Renal cortex interstitium (tissue), 15 donors: ENCODE measurements at places on chromosomes 3 and 15. TPM values are rescaled to one million over a fixed set of nuclear protein-coding genes. Genes with fewer than 3 reads are reported as not detected.

IGSF10 gene
- 2.5 TPM for polyA plus RNA-seq

IP6K2 gene
- 201 TPM for polyA plus RNA-seq

DPPA2 gene
- 0.90 TPM for polyA plus RNA-seq

CRABP1 gene
- polyA plus RNA-seq = 35.2 TPM

CD200 gene
- polyA plus RNA-seq = 34.8 TPM

BOC gene
- polyA plus RNA-seq = 31.4 TPM

PIGZ gene
- 0.96 TPM for polyA plus RNA-seq

PCOLCE2 gene
- polyA plus RNA-seq = 7.7 TPM

GREM1 gene
- 0.20 TPM for polyA plus RNA-seq

- DNase-seq = peak; percentile 14
Measured at GRCh38 chr3:152474585-152474984, 205.9 kb downstream of the MBNL1 start.

DNA sequence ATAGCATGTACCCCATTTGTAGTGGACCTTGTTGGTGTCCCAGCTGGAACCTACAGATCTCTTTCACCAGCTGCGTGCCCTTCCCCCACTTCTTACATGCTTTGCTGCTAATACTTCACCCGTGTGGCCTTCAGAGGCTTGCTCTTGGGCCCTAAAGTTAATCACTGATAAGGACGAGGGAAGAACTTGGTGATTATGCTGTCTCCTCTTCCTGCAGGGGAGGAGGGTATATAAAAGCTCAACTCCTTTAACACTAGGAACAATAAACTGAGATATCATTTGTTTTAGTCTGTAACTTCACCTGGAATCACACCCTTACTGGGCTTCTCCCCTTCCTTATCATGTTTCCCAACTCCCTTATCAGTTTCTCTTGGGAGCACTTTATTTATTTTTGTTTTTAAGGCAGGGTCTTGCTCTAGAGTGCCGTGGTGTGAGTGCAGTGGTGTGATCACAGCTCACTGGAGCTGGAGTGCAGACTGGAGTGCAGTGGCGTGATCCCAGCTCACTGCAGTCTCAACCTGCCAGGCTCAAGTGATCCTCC, 43.2 kb upstream of the PIK3R4 start:
- no peak for DNase-seq

- DNase-seq = no peak
Measured at GRCh38 chr15:99571299-99571698, 5.5 kb downstream of the MEF2A start.

DNA sequence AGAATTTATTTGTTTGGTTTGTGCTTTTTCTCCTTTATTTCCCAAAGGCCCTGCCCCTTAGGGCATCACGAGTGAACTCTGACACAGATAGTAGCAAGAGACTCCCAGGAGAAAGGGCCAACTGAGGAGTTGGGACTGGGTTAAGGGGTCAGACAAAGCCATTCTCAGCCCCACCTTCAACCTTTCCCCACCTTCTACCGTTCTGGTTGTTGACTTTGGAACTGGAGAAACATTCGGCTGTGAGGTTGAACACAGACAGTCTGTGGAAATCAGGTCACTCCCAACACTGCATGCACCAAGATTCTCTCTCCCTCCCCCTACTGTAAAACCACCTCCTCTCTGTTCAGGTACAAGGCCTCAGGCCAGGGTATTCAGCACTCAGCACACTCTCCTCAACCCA, 3.9 kb upstream of the BDH1 start:
- DNase-seq = no peak

DNA sequence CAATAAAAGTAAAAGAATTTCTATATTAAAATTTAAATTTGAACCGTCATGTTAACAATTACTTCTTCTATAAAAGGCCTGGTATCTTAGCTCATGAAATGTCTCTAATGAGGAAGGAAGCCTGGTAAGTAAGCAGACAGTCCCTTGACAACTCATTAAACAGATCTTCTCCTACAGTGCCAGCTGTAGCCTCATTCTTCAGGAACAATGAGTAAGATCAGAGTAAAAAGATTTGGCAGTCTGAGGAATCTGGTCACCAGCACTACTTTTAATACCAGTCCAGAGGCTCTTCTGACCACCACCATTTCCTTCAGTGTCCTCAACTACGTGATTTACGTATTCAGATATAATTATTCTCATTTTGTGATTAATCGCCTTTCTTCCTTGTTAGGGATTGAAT, 955.0 kb upstream of the ALCAM start:
- DNase-seq = no peak

DNA sequence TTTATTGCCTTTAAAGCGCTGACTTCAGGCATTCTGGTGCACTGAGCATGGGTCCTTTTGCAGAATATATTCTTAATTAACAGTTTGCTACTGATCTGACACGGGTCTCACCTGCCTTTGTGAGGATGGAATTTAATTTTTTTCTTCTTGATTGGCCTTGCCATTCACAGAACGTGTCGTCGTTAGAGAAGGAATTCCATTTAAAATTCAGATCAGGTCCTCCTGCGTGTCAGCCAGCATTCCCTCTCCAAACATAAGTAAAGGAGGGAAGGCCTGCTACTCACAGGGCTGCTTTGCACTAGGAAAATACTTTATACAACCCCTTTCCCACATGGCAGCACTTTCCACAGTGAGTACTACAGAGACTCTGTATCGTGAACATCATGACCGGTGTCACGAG, 492.7 kb downstream of the NTRK3 start:
- no peak for DNase-seq

GRCh38 chr15:78909791-78910228, 35.0 kb downstream of the CTSH start:
- DNase-seq = no peak

DNA sequence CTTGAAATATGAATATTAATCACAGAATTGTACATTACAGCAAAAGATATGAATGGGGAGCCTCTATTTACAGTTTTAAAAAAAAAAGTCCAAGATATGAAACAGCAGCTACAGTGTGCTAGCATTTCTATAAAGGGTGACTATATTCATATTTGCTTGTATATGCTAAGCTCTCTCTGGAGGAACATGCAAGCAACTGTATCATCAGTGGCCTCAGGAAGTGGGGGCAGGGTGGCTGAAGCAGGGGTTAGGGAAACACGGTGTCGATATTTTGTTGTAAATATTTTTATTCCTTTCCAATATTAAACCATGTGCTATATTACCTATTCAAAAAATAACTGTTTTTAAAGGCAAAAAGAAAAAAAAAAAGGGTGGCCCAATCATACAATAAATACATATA, 2.3 kb downstream of the UACA start:
- DNase-seq = no peak

GRCh38 chr3:59908701-59909100, 858.9 kb upstream of the CFAP20DC start:
- DNase-seq = no peak

- DNase-seq = no peak
Measured at GRCh38 chr3:217948-218347, 21.4 kb downstream of the CHL1 start.

DNA sequence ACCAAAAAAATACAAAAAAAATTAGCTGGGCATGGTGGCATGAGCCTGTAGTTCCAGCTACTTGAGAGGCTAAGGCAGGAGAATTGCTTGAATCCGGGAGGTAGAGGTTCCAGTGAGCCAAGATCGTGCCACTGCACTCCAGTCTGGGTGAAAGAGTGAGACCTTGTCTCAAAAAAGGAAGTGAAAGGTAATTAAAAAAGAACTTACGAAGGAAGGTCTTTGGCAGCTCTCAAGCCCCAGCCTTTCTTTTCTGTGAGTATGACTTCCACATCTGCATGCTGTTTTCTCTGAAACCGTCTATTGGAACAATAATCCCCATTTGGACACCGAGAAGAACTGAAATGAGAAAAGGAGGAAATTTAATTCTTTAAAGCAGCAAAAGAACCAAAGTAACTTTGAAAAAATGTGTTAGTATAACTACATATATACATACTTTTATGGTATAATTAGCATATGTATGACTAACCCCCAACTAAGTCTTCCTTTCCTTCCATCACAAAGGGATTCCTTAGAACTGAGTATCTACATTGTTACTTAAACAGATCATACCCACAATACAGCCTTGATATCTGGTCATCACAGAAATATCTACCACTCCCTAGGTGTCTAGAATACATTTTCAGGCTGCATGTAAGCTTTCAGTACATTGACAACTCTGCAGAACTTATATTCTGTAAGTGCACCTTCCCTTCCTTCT, 50.1 kb downstream of the SETD2 start:
- no peak for DNase-seq

- DNase-seq = no peak
Measured at GRCh38 chr3:21216598-21216997, 534.4 kb downstream of the ZNF385D start.

- DNase-seq = no peak
Measured at GRCh38 chr3:48034000-48034516, 17.8 kb upstream of the MAP4 start.

DNA sequence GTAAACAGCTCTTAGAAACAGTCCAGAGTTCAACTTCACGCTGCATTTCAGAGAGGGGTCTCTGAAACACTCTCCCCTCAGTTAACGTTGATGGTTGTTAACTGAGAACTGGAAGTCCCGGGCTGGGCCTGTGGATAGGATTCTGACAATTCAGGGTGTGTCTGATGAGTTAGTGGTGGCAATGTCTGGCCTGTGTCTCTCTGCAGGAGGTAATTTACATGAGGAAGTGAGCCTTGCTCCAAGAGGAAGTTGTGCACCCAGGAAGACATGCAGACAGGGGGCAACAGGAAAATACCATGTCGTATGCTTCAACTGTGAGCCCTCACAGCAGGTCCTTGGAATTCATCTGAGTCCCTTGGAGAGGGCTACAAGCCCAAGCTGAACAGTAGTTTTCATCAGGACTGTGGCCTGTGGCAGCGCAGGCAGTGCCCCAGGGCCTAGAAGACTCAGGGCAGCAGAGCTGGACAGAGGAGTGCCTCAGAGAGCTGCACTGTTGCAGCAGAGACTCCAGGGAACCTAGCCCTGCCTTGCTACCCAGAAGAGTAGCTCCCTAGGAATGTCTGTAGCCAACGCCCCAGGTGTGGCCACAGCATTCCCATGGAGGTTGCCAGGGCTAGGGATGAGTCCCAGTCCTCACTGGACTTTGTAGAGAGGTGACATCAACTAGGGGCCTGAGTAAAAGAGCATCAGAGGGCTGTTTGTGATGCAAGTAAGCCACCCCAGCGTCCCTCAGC, 104.6 kb upstream of the SELENOK start:
- DNase-seq = no peak

DNA sequence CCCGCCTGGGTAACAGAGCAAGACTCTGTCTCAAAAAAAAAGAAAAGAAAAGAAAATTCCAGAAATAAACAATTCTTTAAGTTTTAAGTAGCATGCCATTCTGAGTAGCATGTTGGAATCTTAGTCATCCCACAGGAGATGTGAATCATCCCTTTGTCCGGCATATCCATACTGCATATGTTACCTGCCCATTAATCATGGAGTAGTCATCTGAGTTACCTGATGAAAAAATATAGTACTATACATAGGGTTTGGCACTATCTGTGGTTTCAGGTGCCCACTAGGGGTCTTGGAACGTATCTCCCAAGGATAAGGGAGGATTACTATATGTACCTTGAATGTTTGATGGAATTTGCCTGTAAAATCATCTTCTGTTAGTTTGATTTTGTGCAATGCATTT, 6.3 kb upstream of the CCR4 start:
- no peak for DNase-seq

GRCh38 chr15:70439304-70439877, 324.0 kb downstream of the UACA start:
- DNase-seq = no peak

- DNase-seq = no peak
Measured at GRCh38 chr3:53261712-53262111, 5.9 kb upstream of the TKT start.

DNA sequence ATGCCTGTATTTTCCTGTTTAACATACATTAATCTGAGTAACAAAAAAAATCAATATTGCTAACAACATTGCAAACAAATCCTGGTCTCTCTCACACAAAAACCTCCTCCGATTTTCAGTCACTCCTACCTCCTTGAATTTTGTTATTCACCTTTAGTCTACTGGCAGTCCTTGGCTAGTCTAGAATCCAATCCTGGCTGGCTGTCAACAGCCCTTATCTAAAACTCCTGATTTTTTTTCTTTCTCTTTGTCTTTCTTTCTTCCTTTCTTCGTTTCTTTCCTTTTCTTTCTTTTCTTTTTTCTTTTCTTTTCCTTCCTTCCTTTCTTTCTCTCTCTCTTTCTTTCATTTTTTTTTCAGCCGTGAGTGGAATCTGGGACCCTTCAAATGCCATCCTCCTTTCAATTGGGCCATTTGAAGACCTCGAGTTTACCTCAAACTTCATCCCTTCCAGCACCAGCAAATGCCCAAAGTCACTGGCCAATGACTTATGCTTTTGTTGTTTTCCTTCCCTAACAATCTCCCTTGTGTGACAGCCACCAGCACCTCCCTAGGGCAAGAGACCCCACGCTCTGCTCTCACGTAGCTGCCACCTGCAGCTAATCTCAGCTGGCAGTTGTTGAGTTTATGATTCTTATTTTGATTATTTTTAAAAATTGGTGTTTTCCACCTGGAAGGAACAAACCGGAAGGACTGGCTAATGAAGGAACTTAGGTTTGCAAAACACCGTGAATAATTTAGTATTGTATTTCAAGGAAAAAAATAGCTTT, 6.8 kb upstream of the ONECUT1 start:
- DNase-seq = no peak

DNA sequence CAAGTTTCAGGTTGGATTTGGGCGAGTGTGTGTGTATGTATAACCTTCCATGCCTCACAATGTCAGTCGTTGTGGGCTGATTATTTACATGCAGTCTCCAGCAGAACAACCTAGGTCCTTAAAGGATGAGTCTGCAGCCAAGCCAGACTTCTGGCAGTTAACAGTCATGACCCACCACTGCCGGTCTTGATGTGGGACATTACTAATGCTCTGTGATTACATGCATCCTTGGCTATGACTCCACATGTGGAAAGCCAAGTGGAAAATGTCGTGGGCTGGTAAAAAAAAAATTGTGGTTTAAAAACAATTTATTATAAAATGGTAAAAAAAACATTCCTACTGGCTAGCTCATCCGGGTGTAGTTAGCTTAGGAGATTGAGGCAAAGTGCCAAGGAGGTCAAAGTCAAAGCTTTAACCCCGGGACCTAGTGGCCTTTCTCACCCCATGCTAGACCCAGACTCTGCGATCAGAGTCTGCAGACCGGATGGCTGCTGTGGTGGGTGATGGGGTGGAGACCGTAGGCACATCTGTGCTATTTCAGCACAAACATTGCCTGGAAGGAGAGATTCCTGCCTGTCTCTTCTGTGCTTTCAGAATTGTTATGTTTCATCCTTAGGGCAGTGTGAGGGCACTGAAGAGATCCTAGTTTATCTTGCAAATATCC, 6.8 kb downstream of the RARRES1 start:
- no peak for DNase-seq

GRCh38 chr3:60803216-60804173, 447.8 kb downstream of the FHIT start:
- no peak for DNase-seq

- no peak for DNase-seq
Measured at GRCh38 chr3:111737047-111737705, 121.9 kb upstream of the PHLDB2 start.
